H7 (cell line): ENCODE measurements at places on chromosomes 5 and 9. TPM values are rescaled to one million over a fixed set of nuclear protein-coding genes. Genes with fewer than 3 reads are reported as not detected.

The PTGES gene
- 0.69 and 1.2 TPM in 2 replicates for total RNA-seq

The PCDH12 gene
- total RNA-seq: 0.10 TPM in 1 of 2 replicates, not detected in the other

The C7 gene
- total RNA-seq: 0.07 and 0.87 TPM in 2 replicates

The CCNJL gene
- 17.8 and 20.9 TPM in 2 replicates for total RNA-seq

The RNF183 gene
- 0.78 TPM in 1 of 2 replicates, not detected in the other for total RNA-seq
